ENCODE measurements at places on chromosomes 12 and 14. TPM values are rescaled to one million over a fixed set of nuclear protein-coding genes. Genes with fewer than 3 reads are reported as not detected.

KLRC2 gene
- total RNA-seq = not detected

GRCh38 chr12:12481631-12482030 lies 81.0 kb downstream of the DUSP16 start:
- DNase-seq = no peak

- DNase-seq = no peak
These were observed 33.1 kb downstream of the FERMT2 start for GRCh38 chr14:52917735-52918134.

- DNase-seq = no peak
These were observed 496.2 kb downstream of the EGLN3 start for GRCh38 chr14:33454707-33455106.

DNA sequence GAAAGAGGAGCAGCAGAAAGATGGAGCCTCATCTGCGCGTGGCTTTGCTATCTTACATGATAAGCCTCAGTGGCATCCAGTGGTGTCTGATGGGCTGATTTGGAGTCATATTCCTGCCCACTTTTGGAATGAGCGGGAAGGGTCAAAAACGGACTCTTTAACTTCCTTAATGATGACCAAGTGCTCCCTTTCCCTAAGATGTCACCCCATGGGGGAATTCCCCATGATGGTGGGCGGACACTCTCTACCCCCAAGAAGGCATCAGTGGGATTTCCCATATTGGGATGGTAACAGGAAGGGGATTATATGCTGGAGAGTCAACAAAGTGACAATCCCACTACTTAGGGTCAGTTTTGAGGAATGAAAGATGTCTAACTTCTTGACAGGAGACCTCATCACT lies 110.9 kb downstream of the GPATCH2L start:
- DNase-seq = no peak

DNA sequence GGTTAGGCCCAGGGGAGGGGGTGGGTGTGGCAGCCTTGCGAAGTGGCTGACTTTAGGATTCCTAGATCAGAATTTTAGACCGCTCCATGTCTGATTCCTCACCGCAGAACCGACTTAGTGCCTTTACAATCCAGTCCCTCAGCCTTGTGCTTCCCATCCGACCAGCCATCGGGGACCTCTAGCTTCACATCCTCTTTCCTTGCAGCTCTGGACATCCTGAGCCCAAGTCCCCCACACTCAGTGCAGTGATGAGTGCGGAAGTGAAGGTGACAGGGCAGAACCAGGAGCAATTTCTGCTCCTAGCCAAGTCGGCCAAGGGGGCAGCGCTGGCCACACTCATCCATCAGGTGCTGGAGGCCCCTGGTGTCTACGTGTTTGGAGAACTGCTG lies 557 bp downstream of the COPS7A start:
- no peak for DNase-seq

GRCh38 chr12:100324498-100324897 lies 32.4 kb upstream of the SLC17A8 start:
- DNase-seq = no peak

YLPM1 gene
- 26.6 TPM for total RNA-seq

WNT1 gene
- total RNA-seq = not detected

- no peak for DNase-seq
These were observed 67.4 kb downstream of the MVK start for GRCh38 chr12:109640961-109641360.

Measured in Right ventricle myocardium superior (tissue), 1 donor.